Colonic mucosa (tissue), 4 donors: ENCODE measurements at places on chromosomes 4 and X. TPM values are rescaled to one million over a fixed set of nuclear protein-coding genes. Genes with fewer than 3 reads are reported as not detected.

Gene CT83
- not detected for total RNA-seq

DNA sequence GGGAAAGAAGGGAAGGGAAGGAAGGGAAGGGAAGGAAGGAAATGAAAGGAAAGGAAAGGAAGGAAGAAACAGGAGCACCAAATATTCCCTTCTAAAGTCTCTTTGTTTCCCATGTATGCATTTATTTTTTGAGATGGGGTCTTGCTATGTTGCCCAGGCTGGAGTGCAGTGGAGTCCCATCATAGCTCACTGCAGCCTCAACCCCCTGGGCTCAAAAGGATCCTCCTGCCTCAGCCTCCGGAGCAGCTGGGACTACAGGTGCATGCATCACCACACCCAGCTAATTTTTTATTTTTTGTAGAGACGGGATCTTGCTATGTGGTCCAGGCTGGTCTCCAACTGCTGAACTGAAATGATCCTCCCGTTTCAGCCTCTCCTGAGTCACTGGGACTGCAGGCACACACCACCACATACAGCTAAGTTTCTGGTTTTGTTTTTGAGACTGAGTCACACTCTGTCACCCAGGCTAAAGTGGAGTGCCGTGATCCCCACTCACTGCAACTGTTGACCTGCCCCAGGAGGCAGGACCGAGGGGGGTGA, 102.8 kb downstream of the CRLF2 start:
- H3K4me3 ChIP-seq = no peak overlapping the region
- H3K36me3 ChIP-seq = no peaks in the 10 kb centered on the region
- H3K4me1 ChIP-seq = no peaks in the 10 kb centered on the region
- no peak overlapping the region for H3K27ac ChIP-seq
- no peak for DNase-seq

Gene ETNPPL
- total RNA-seq = not detected

Gene PABPC1L2B
- not detected for total RNA-seq

DNA sequence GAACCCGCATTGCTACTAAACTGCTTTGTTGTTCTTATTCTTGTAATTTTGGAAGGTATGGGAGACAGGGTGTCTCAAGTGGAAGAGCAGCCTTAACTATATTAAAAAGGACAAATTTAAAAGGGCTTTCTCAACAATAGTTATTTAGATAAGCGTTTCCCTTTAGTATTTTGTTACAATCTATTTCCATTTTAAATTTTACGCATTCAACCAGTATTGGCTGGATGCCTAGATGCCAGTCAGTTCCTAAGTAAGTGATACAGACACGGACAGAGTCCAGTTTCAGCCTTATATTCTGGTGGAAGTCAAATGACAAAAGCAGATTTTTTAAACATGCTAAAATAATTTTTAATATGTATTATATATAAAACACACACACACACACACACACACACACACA, 28.3 kb downstream of the FAT1 start:
- H3K27me3 ChIP-seq = no peaks in the 10 kb centered on the region
- no peaks in the 10 kb centered on the region for H3K4me1 ChIP-seq
- no peak overlapping the region for H3K4me3 ChIP-seq
- no peak for DNase-seq

GRCh38 chrX:109822861-109823260, 89.8 kb upstream of the ACSL4 start:
- no peaks in the 10 kb centered on the region for H3K36me3 ChIP-seq
- H3K27ac ChIP-seq = no peak overlapping the region
- DNase-seq = no peak
- no peaks in the 10 kb centered on the region for H3K27me3 ChIP-seq
